ENCODE measurements at places on chromosomes 11 and 22.

DNA sequence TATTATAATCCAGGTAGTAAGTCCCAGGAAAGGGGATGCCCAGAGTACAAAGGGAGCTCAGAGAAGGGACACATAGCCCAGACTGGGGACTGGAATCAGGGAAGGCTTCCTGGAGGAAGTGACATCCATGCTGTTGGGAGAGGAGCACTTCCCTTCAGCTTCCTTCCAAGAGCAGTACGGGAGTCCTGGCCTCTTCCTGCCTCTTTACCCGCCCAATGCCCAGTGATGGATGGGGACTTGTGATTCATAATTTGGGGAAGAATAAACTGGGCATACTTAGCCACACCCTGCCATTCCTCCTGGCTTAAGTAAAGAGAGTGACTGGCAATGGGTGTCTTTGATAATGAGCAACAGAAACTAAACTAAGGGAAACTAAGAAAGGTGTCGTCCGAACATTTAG lies 11.5 kb downstream of the C11orf91 start:
- no peak for DNase-seq

DNA sequence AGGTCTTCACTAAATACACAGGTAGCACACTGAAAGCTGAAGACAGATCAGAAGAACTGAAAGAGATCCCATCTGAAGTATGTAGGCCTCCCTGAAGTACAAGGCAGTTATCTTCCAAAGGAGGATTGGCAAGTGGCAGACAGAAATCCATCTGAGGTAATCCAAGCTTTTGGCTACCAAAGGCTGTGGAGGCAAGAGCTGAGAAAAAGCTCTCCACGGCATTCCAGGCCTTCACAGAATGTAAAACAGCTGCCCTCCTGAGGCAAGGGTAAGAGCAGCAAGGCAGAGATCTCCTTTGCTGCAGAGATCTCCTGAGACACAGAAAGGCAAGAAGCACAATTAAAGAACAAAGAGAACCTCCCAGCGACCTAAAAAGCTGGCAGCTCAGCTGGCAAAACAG lies 19.1 kb downstream of the PIK3C2A start:
- DNase-seq, result no peak

DNA sequence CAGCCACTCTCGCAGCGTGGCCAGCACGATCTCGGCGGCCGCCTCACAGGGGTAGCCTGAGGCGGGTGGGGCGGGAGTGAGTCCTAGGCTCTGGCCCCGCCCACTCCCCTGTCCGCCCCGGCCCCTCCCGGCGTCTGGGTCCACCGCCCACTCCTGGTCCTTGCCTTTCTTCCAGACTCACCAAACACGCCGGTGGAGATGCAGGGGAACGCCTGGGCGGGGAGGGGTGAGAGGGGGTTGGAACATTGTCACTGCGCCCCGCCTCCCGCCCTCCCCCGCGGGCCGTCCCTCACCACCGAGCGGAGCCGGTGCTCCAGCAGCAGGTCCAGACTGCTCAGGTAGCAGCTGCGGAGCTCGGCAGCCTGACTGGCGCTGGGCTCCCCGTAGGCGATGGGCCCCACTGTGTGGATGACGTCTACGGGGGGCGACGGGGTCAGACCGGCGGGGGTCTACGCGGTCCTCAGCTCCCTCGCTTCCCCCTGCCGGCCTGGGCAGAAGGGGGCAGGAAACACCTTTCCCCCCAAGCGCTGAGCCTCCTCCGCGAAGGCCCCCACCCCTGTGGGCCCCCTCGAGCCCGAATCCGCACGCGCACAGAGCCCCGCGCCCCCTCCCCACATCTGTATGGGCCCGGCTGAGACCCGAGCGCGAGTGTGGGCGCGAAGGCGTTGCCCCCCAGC lies 13.2 kb downstream of the OTUB1 start:
- peak; percentile 46 for DNase-seq

DNA sequence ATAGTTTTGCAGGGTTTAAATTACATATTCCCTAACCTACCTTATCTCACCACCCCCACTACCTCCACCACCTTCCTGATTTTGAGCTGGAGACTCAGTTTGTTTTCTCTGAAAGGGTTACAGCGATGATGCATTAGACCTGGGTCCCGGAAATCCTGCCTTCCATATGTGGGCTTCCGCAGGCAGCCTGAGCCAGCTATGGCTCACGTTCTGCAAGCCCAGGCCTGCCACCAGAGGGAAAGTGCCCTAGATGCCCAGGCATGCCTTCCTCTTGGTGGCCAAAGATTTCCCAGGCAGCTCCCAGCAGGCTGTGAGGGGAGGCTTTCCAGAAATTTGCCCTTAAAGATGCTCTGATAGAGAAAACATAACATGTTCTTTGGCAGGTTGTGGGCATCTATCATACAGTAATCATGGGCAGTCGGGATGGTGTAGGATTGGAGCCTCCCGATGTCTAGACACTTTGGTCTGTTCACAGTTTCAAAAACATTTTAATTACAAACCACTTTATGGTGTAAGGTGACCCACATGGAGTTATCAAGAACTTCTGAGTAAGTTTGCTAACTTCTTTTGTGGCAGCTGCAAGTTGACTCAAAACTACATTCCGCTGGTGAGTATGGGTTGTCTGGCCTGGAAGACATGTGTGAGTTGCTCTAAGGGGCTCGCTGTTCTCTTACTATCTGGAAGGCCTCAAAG lies 79.3 kb downstream of the MICAL2 start:
- DNase-seq, result no peak

GRCh38 chr11:35047179-35047578 lies 91.8 kb upstream of the CD44 start:
- DNase-seq, result no peak

DNA sequence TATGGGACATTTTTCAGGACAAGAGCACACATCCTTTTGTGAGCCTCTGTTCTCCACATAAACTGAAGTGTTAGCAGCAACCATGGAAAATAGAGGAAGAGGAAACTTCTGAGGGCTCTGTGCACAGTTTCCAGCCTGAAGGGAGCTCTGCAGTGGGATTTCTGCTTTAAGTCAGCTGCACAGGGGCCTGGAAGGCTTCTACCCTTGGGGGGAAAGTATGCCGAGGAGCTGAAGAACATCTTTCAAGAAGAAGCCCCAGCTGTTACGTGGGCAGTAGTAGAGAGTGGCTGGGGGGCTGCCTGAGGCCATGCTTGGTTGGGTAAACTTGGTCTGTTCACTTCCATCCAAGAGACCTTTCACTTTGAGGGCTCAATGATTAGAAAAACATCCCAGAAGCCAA lies 82.7 kb upstream of the EED start:
- DNase-seq, result no peak

DNA sequence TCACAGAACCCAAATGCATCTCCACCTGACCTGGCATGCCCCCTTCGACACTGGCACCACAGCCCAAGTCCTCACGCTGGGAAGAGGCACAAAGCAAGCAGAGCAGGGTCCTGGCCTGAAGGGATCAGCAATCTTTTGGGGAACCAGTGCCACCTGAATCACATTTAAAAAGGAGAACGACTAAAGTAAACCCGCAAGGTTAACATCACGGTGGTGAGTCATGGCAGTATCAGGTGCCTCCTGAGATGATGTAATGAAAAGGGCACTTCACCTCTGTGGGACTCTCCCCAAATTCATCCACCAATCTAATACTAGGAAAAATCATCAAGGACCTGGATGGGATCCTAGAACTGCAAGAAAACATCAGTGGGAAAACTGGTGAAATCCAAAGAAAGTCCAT lies 44.9 kb downstream of the PACSIN2 start:
- no peak for DNase-seq

DNA sequence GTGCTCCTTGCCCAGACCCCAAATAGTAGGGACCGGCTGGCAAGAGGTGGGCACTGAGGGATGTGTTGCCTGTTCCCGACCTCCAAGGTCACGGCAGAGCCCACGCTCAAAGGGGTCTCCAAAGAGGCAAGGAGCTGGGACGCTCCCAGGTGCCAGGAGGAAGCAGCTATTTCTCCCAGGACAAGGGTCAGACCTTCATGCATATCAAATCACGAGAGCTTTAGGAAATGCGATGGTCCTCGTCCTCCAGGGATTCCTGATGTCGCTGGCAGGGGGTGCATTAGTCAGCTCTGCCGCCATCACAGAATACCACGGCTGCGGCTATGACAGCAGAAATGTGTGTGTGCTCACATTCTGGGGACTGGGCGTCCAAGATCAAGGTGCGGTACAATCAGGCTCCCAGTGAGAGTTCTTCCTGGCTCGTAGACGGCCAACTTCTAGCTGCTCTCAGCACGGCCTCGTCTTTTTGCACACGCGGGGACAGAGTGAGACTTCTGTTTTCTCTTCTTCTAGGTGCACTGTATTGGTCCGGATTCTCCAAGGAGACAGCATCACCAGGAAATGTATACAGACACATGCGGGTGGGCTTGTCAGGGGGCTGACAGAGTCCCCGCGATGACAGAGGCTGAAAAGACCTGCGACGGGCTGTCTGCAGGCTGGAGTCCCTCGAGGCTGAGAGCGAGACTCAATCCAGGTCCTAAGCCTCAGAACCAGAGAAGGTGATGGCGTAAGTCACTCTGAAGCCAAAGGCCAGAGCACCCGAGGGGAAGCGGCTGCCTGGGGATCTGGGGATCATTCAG lies 81.6 kb downstream of the SHANK2 start:
- DNase-seq, result no peak

DNA sequence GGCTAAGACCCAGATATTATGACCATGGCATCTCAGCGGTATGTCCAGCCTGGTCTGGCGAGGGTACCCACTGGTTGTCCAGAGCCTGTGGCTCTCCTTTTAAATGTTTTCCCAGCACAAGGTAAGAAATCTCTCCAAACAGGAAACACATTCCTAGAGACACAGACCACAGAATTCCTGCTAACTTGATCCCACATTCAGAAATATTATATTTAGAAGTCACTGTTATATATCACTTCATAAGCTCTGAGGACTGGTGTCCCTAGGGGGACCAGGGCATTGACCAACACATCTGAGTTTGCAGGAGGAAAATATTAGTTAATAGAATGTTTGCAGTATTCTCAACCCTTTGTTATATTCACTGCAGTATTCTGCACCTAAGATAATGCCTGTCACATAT lies 23.1 kb downstream of the TMPRSS13 start:
- DNase-seq, result no peak

DNA sequence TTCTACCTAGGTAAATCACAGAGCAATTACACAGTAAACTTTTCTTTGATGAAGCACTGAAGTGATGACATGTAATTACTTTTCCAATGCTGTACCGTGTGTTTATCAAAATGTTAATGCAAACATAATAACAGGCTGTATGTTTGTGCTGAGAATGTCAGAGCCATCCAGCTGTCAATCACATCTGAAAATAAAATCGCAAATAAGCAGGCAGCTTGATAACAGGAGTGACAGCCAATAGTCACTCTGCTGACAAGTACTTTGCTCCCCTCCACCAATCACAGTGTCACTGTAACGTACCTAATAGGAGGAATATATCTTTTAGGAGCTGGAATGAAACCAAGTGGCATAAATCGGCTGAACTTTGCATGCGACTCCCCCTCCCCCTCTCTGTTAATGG lies 119.7 kb downstream of the KIRREL3 start:
- DNase-seq, result no peak

GRCh38 chr22:25334162-25334490 lies 114.7 kb downstream of the CRYBB2 start:
- no peak for DNase-seq

- no peak for DNase-seq
Measured at GRCh38 chr11:35661534-35661933, 1.0 kb upstream of the TRIM44 start.

DNA sequence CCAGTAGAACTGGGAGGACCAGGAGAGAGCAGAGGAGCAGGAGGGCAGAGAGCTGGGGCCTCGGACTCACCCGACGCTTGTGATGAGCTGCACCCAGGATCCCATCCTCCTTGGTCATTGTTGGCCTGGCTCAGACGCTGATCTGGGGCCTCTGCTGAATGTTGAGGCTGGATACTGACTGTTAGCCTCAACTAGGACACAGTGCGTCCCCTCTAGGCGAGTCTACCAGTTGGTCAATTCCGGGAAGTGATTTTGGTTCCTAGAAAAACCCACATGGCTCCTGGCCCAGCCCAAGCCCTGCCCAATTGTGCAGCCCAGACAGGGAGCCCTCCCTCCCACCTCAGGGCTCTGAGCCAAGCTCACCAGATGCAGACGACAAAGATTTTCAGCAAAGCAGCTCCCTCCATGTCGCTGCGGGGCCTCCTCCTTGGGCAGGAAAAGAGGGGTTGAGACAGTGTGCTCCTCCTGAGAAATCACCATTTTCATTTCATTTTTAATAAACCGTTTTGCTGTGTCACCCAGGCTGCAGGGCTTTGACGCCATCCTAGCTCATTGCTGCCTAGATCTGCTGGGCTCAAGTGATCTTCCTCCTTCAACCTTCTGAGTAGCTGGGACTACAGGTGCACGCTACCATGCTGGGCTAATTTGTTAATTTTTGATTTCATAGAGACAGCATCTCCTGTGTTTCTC lies at the start of gene APOL4:
Gene APOL4 (minus strand): TSS at position 180 of the 690 bp plus-strand sequence. CDS start 75 bp downstream, at position 105.
- peak; percentile 59 for DNase-seq

DNA sequence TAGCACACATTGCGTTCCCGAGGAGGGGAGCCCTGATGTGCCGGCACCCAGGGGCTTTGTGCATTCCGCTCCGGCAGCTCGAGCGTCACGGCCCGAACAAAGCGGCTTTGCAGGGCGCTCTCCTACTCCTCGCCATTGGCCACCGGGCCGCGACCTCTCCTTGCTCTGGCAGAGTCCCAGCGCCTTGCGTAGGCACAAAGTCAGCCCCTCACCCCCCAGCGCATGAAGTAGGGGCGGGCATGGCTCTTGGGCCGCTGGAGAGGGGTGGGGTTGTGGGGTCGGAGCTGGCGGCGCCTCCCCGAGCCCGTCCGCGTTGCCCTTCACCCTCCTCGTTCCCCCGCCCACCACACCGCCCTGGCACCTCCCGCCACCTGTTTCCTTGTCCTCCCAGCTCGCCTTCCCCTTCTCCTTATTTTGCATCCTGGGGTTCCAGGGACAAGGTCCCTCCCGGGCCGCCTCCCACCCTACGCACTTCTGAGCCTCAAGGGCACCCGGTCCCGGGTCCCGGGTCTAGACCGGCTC lies 753 bp upstream of the PPARA start:
- DNase-seq, result no peak

- DNase-seq, result no peak
Measured at GRCh38 chr22:36322602-36322915, 65.2 kb downstream of the MYH9 start.

DNA sequence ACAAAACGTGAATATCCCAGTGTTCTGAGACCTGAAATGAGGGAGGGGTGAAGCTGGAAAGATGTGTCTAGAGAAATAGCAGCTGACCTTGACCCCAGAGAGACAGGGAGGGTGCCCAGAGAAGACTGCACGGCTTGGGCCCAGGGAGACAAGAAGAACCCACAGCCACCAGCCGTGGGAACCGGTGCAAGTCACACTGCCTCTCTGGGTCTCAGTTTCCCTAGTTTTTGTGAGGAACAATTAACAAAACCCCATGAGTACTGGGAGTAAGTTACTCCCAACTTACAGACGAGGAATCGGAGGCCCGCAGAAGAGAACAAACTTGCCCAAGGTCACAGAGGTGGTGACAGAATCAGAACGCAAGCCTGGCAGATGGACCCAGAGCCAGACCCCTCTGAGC lies 19.2 kb downstream of the TNKS1BP1 start:
- no peak for DNase-seq
